COR-L47 (cell line): ENCODE measurements at places on chromosomes 4 and X.

DNA sequence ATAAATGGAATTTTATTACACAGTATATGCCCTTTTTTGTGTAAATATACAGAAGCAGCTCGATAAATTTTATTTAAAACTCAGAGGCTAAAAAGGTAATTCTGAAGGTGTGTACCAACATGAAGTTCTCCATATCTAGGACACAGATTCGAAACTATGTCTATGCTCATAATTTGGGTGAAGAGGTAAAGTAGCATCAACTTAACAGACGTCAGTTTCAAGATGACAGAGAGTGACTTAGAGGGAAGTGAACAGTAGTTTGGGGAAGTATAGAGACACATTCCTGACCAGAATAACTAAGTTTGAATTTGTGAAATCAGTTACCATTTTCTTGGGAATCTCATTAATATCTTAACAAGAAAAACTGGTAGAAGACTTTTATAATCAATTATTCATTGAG is 2493.3 kb downstream of the ARAP2 start:
- no peak for DNase-seq

DNA sequence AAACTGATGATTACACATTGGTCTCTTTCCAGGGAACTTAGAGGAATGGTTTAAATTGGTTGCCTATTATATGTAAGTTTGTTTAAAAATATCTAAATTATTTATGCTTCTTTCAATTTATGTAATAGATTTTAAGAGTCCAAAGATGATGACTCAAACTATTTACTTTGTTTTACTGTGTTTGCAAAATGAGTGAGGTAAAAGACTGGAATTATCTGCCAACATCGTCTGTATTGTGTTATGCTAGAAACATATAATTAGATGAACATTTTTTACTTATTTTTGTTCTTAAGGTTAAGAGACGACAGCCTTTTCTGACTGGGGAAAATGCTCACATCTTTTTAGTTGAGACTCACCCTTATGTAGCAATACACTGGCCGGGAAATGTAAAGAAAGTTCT is 51.1 kb upstream of the SYTL5 start:
- peak; percentile 1 for DNase-seq

GRCh38 chr4:146124023-146124680 is 51.4 kb upstream of the LSM6 start:
- DNase-seq: no peak

GRCh38 chr4:37388681-37389365 is 144.3 kb downstream of the NWD2 start:
- DNase-seq: no peak

GRCh38 chrX:135707880-135708279 is 5.6 kb upstream of the CT45A1 start:
- DNase-seq: no peak

- no peak for DNase-seq
Measured at GRCh38 chrX:39377773-39378172, 576.5 kb downstream of the MID1IP1 start.

GRCh38 chrX:129636175-129636681 is 18.5 kb downstream of the APLN start:
- DNase-seq: no peak

GRCh38 chr4:75820676-75821075 is 81.6 kb downstream of the PPEF2 start:
- no peak for DNase-seq

DNA sequence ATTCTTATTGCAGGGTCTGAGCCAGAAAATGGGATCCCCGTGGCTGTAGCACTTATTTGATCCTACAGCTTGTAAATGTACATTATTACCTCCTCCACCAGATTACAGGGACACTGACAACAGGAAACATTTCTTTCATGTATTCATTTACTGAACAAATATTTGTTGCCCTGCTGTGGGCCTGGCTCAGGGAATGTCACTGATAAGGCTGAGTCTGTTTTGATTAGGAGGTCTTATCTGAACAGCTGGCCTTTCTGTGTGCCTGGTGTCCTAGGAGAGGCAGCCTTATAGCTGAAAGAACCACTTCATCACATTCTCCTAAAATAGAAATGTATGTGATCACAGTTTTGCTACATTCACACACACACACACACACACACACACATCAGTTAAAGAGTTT is 45.5 kb upstream of the PROM1 start:
- DNase-seq: peak; percentile 34

DNA sequence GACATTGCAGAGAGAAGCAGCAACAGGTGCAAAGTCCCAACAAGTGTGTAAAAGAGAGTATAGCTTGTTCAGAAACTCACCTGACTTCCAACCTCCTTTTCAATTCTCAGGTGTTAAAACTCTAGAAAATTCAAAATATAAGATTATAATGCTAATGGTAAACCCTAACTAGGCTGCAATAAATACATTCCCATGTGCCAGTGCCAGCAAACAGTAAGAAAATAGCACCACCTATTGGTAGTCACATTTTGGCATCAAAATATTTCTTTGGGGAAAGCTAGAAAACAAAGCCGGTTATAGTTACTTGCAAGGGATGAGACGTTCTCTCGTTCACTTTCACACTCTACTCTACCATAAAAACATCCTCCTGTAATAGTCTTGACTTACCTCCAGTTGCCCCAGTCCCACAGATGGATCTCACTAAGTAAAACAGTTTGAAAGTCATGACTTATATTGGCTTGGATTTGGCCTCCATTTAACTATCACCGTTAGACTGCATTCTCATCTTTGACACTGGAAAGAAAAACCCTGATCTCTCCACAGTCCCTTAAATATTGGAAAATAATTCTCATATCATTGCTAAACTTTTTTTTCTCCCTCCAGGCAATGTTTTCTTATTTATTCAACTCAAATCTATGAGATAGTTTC is 9.6 kb downstream of the BMP3 start:
- DNase-seq: no peak

- no peak for DNase-seq
Measured at GRCh38 chr4:189305500-189305899, 635.2 kb upstream of the FRG1 start.

GRCh38 chr4:101685126-101685525 is 105.4 kb upstream of the BANK1 start:
- DNase-seq: no peak

DNA sequence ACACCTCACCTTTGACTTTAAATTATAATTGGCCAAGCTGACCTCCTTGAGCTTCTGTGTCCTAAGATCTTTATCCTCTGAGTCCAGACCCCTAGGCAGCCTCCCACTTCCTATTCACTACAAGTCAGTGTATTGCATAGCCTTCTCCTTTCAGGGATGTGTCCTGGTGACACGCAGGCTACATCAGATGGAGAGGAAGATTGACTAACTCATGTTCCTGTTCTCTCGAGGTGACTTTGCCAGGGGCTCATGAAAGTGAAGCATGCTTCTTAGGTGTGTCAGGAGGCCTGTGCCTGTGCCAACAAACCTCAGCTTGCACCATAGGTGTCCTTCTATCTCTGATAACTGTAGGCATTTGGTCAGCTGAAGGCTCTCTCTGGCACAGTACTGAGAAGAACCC is 195.7 kb upstream of the HS3ST1 start:
- no peak for DNase-seq

DNA sequence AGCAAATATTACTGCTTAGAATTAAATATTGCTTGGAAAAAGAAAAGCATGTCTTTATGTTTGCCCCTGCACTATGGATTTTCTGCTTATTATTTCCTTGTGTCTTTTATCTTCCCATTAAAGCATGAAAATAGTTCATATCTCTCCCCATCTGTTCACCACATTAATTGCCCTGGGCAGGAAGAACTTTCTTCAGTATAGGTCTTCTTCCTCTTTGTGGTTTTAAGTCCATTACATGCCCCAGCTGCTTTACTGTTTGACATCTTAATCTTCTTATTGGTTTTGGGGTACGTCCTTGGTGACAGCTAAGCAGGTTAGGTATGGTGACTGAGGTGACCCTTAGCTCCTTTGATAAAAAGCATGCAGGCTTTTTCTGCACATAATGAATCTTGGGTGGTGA is 157.3 kb downstream of the AASDH start:
- DNase-seq: no peak

DNA sequence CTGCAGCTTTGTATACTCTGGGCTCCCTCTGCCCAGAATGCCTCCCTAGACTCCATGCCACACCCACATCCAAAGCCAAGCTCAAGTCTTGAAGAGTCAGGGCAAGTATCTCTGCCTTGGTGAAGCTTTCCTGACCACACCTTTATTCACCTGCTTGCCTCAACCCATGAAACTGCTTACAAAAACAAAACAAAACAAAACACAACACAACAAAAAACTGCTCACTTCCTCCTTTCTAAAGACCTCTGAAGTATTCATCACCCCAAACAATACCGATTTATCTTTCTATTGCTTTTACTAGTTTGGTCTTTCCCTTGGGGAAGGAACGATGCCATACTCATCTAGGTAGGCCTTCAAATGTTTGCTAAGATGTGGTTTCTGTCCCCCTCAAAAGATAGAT is 45.0 kb downstream of the TMEM165 start:
- no peak for DNase-seq

- no peak for DNase-seq
Measured at GRCh38 chrX:129808829-129809796, 29.4 kb downstream of the SASH3 start.

DNA sequence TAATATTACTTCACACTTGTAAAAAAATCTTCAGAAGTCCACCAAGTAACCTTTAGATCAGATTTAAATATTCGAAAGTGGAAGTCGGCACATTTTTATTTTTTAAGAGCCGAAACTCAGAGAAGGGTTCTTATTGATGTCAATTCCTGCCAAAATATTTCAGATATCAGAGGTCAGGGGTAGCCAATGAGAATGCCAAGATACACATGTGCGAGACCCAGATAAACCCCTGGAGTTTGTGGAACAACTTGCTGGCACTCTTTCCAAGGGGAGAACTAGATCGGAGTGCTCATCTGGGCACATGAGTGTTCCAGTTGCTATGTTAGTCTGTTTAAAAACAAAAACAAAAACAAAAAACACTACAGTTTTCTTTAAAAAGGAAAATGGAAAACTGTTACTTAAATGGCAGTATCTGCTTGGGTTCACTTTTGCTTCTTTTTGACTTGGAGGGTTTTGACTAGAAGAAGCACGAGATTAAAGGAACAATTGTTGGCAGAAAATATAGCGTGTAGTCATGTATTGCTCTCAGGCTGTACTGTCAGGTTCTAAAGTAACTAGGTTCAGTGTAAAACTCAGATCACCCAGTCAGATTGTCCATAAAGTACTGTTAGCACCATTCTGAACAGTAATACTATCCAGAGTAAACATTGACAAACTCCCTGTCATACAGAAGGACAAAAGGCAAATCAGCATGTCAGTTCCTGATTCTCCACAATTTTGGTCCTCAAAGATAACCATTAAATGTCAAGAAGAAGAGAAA is 188.0 kb upstream of the PACRGL start:
- DNase-seq: peak; percentile 49

GRCh38 chrX:39017716-39018115 is 216.5 kb downstream of the MID1IP1 start:
- DNase-seq: no peak

DNA sequence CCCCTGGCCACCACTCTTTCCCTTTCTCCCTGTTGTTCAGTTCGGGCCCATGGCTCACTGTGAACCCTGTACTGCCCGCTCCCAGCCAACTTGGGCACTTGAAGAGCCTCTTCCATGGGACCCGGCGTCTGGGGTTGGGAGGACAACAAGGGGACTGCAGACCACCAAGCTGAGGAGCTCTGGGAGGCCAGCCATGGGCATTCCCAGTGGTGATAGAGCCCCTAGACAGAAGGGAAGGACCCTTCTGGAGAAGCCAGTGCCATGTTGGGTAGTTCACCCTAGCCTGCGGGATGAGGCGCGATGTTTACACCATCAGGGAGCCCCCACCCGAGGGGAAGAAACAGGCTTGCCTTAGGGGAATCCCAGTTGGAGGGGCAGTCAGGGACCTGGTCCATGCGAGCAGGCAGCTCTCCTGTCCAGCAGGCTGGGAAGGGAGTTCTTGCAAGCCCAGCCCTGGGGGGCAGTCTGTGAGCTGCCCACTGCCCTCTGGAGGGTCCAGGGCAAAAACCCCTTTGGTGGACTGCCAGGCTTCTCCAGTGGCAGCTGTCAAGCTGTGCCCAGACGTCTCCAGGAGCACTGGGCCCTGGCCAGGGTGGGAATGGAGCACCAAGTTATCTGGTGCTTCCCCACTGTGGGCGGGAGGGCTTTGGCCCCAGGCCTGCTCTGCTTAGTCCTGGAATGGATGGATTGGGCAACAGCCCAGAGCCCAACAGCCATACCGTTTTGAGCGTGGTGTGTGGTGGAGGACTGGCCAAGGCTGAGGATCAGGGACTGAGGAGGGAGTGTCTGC is 23.7 kb upstream of the UBA1 start:
- DNase-seq: no peak

DNA sequence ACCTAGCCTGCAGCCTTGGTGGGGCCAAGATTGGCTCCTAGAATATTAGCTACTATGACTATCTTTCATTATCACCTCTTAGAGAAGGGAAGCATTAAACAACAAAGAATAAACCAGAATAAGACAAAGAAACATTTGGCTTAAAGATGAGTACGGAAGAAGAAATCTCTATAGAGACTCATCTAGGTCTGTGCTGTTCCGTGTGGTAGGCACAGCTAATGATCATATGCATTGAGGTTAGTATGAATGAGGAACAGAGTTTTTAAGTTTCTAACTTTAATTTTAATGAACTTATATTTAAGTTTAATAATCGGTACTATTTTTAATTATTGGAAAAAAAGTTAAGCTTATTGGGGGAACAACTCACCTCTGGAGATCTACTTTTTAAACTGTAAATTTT is 24.6 kb downstream of the ARHGAP24 start:
- DNase-seq: no peak

DNA sequence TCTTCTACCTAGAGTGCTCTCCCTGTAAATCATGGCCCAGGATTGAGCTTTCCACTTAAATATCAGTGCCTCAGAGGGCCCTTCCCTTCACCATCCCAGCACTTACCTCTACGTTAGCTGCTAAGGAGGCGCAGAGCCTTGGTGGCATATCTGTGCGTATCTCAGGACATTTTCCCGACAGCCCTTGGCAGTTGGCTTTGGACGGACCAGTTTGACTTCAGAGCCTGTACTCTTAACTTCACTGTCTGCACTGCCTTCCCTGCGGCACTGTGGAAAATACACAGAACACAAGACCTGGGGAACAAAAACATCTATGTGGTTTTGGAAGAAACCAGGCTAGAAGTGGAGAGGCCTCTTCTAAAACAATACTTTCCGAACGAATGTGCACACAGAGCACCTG is 2.4 kb downstream of the TADA2B start:
- no peak for DNase-seq

GRCh38 chr4:7747062-7747385 is 192.6 kb downstream of the AFAP1 start:
- no peak for DNase-seq

DNA sequence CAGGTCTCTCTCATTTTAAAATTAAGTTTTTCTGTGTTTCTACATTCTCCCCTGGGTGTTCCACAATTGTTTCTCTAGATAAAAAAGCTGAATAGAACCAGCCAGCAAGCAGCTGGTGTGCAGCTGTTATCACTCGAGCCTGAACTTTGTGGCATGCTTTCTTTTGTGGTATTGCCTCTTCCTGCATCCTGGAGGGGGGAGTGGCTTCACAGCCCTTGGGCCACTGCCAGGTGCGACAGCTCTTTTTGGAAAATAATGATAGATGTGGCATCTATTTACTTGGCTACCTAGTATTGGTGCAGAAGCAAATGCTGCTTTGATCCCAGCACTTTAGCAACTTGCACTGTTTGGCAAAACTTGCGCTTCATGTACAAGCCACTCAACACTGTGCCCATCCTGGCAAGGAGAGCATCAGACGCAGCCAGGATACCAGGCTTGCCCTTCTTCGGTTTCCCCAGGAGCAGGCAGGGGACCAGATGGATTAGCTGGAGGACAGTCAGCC is 69.4 kb downstream of the HMGB2 start:
- DNase-seq: peak; percentile 87

- no peak for DNase-seq
Measured at GRCh38 chr4:8251110-8251883, 18.3 kb upstream of the HTRA3 start.

GRCh38 chr4:98101988-98102387 is 41.3 kb downstream of the STPG2 start:
- no peak for DNase-seq
